Naive thymus-derived CD4-positive, alpha-beta T cell (primary cell): ENCODE measurements at places on chromosomes 13 and 19. TPM values are rescaled to one million over a fixed set of nuclear protein-coding genes. Genes with fewer than 3 reads are reported as not detected.

OVOL3 gene
- polyA plus RNA-seq, result not detected

CYP2A6 gene
- polyA plus RNA-seq, result not detected

SULT2A1 gene
- polyA plus RNA-seq, result not detected

AMH gene
- polyA plus RNA-seq, result not detected

FSD1 gene
- polyA plus RNA-seq, result 2.0 TPM

SRRM5 gene
- 0.97 TPM for polyA plus RNA-seq

MAP4K1 gene
- 79.0 TPM for polyA plus RNA-seq

WTIP gene
- not detected for polyA plus RNA-seq
